T-helper 2 cell treated with Interferon-gamma antibody and Interleukin-4, amounts not matched to agents 5 μg/mL and 100 μg/mL, for 36 hours (primary cell): ENCODE measurements at places on chromosomes 16 and 17.

- peaks cover 4% of the 10 kb centered on the region for H3K4me1 ChIP-seq
- H3K27me3 ChIP-seq = peaks cover 12% of the 10 kb centered on the region
- no peak overlapping the region for H3K4me3 ChIP-seq
- DNase-seq = peak; percentile 57
- no peaks in the 10 kb centered on the region for H3K36me3 ChIP-seq
Measured at GRCh38 chr17:76623271-76624146, 20.0 kb downstream of the ST6GALNAC1 start.

DNA sequence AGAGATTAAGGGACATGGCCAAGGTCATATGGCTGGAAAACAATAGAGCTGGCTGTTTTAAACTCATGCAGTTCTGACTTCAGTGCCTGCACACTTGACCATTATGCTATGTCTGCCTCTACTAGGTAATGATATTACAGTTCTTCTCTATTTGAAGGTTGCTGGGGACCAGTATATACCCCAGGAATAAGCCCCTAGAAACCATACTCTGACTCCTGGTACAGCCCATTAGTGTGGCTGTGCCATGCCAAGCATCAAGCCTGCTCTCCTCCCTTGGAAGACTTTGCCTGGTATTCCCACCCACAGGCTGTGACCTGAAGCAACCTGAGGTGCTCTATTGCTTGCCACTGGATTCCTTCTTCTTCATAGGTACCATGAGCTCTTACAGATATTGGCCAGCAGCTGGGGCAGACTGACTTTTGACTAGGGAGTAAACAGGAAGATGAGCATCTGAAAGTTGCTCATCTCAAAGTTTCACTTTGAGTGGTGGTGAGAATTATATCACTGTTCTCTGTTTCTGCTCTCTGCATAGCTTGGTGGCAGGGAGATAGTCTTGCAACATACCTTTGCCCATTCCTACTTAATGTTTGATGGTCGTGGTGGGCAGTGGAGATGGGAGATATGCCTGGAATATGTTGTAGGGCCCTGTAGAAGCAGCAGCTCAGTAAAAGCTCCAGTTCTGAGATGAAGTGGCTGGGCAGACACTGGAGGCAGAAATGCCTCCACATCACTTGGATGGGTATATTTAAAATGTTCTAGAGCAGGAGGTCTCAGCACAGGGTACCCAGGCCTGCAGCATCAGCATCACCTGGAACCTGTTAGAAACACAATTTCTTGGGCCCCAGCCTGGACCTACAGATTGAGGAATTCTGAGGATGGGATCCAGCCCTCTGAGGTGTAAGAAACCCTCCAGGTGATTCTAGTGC lies 274.7 kb downstream of the HS3ST4 start:
- peaks cover 27% of the 10 kb centered on the region for H3K4me1 ChIP-seq
- peaks cover 2% of the 10 kb centered on the region for H3K27me3 ChIP-seq
- peak overlapping the region; percentile 70 for H3K27ac ChIP-seq
- DNase-seq = peak; percentile 38
- peak overlapping the region; percentile 35 for H3K4me3 ChIP-seq

DNA sequence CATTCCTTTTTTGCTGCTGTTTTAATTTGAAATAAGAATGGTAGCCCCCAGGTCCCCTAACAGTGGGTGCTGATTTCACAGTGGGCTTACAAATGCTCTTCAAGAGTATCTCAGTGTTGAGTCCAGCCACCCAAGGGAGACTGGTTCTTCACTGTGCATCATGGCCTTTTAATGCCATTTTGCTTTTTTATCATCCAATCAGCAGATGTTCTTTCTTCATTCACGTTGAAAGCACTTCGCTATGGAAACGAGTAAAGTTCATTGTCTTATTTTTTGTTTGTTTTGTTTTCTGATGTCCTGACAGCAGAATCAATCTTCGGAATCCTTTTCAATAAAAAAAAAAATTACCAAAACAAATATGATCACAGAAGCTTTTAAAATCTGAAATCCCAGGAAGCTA lies 429.0 kb downstream of the MAF start:
- no peak for DNase-seq
- H3K4me3 ChIP-seq = no peak overlapping the region
- H3K27me3 ChIP-seq = no peaks in the 10 kb centered on the region
- peaks cover 6% of the 10 kb centered on the region for H3K36me3 ChIP-seq
- no peak overlapping the region for H3K27ac ChIP-seq

DNA sequence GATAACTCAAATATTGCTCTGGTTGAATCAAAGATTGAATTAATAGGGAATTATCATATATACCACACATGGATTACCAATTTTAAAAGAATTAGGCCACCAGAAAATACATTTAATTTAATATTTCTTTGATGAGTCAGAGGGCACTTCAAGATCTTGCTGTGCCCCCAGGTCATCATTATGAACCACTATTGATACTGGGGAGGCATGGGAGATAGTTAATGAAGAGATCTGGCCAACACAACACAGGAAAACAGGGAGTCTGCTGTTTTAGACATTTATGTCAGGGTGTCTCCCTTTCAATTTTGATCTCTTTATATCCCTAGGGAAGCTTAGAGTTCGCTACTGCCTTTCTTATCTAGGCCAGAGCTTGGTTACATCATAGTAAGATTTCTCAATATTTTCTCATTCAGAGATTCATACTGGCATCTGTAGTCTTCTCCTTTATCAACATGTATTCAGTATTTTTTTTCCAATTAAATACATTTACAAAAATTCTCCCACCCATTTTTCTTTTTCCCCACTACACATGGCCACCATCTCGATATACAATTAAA lies 158.3 kb upstream of the ZFHX3 start:
- no peak overlapping the region for H3K4me3 ChIP-seq
- DNase-seq = no peak
- no peak overlapping the region for H3K27ac ChIP-seq
- H3K4me1 ChIP-seq = no peaks in the 10 kb centered on the region
- H3K36me3 ChIP-seq = no peaks in the 10 kb centered on the region
- H3K27me3 ChIP-seq = no peaks in the 10 kb centered on the region

DNA sequence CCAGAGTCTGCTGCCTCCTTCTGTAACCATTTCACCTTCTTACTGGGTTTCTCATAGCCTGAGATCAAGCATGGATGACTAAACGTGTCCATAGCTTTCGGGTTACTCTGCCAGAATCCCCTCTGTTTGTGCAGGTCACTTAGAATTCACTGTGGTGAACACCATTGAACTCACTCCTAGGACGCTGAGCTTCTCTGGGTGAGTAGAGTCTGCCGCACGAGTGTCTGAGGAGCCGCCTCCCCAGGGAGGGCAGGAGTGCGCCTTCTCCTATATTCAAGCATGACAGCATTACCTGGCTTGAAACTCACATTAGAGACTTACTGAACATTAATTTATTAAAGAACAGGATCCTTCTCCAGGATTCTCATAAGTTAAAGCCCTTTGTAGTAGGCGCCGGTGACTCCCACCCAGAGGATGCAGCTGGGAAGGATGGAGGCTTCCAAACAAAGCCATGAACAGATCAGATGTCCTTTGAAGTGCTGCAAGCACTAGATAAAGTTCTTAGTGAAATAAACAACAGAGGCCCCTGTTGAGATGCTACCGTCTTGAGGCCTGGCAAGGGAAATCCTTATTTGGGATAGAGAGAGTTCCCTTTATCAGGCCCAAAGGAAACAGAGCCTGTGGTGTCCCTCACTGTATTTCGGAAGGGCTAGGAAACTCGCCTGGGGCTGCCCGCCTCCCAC lies 144.6 kb upstream of the PLCG2 start:
- H3K27me3 ChIP-seq = no peaks in the 10 kb centered on the region
- H3K4me1 ChIP-seq = peaks cover 40% of the 10 kb centered on the region
- no peak for DNase-seq
- peak overlapping the region; percentile 93 for H3K27ac ChIP-seq
- H3K4me3 ChIP-seq = peak overlapping the region; percentile 52
